Motor neuron (in vitro differentiated cells): ENCODE measurements at places on chromosomes 16 and 17. TPM values are rescaled to one million over a fixed set of nuclear protein-coding genes. Genes with fewer than 3 reads are reported as not detected.

GRCh38 chr16:64370112-64370511 lies 751.8 kb downstream of the CDH11 start:
- ATAC-seq: no peak

- no peak for ATAC-seq
These were observed 420.1 kb downstream of the CDH8 start for GRCh38 chr16:61616088-61616487.

DNA sequence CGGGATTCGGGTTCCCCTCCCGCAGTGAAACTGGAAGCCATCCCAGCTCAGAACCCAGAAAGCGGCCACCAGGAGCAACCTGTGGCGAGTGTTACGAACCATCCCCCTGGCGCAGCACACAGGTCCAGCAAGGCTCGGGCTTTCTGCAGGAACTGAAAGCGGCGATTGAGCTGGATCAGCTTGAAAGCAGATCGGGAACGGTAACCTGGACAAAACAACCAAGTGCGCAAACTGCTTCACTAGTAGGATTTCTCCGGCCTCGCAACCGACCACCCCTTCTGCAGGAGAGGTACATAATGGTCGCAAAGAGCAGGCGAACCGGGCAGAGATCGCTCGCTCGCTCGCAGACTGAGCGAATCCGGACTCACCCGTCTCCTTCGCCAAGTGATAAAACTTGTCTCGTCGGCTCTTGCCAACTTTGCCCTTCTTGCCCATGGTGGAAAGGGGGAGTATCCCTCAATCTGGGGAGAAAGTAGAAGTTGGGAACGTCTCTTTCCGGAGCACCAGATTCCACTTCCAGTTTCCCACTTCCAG lies 696 bp upstream of the PSMC5 start:
- ATAC-seq: no peak

DNA sequence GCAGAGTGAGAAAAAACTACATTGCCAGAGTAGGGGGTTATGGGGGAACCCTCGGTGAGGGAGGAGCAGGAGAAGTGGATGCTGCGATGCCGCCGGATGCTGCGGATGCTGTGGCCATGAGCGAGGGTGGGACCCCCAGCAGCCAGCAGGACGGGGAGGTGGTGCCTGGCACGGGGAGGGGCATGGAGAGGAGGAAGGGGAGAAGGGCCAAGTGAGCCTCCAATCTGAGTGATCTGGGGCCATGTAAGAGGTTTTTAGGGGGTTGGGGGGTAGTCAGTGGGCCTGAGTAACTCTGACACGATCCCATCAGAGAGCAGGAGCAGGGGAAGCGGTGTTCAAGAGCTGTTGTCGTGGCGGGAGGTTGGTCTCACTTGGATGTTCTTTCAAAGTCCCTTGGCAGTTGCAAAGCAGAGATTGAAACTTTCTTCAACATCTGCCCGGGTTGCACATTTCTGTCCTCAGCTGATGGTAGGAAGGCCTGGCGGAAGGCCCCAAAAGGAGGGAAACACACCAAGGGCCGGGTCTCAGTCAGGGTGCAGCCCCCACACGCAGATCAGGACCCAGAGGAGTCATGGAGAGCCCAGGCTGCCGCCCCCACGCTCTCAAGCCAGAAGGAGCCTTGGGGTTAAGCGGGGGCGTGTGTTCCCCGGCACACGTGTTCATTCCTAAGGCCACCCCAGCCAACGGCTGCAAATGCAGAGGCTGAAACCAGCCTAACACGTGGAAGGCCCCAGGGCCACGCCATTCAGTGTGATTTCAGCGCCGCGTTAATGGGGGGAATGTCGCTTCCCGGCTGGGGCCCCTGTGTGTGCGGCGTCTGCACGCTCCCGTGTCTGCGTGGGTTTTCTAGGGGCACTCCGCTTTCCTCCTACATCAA lies 81.7 kb downstream of the ZDHHC7 start:
- ATAC-seq: no peak

- ATAC-seq: peak; percentile 14
These were observed 4.7 kb downstream of the FBXL16 start for GRCh38 chr16:700684-701584.

- ATAC-seq: peak; percentile 77
These were observed 27.6 kb downstream of the SLC38A10 start for GRCh38 chr17:81267390-81268067.

DNA sequence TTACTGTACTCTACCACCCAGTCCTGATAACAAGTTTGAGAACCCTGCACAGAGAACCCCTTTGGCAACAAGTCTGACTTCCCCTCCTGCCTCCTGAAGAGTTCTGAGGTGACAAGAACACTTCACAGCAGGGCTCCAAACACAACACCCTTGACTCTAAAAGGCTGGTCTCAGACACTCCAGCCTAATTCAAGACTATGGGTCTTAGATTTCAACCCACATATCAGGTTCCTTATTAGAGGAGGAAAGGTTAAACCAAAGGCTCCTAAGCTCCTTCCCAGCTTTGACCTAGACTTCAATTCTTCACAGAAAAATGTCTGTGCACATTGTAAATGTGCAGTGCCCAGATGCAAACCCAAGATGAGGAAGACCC lies 23.0 kb downstream of the RANBP10 start:
- ATAC-seq: no peak

DNA sequence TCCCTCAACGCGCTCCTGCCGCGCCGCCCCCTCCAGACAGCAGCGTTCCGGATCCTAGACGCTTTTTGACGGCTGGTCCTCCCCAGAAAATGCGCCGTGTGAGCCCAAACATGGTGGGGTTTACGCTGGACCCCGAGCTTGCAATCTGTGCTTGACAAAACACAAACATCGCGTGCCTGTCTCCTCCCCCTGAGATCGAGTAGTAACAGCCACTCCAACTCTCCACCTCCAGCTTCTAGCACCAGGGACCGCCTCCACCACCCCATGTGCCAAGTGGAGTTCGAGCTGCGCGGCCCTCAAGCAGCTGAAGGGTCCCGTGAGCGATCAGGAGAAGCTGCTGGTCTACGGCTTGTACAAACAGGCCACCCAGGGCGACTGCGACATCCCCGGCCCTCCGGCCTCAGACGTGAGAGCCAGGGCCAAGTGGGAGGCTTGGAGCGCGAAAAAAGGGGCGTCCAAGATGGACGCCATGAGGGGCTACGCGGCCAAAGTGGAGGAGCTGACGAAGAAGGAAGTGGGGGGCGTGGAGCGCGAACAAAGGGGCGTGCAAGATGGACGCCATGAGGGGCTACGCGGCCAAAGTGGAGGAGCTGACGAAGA lies 656 bp upstream of the GEMIN4 start:
- ATAC-seq: no peak

The CA10 gene
- 0.21 and 0.32 TPM in 2 replicates for total RNA-seq

The DHRS7C gene
- total RNA-seq: not detected in 2 replicates

The TMEM235 gene
- 0.13 and 0.18 TPM in 2 replicates for total RNA-seq

The GRIN2A gene
- 0.14 and 0.30 TPM in 2 replicates for total RNA-seq

The CES1 gene
- total RNA-seq: 12.3 and 19.9 TPM in 2 replicates
